Dermis blood vessel endothelial cell (primary cell): ENCODE measurements at places on chromosomes 1 and 21. TPM values are rescaled to one million over a fixed set of nuclear protein-coding genes. Genes with fewer than 3 reads are reported as not detected.

Gene ADCY10
- under 0.01 TPM in 1 of 2 replicates, not detected in the other for total RNA-seq

Gene CGN
- total RNA-seq = 0.42 and 2.4 TPM in 2 replicates

Gene OR2T33
- total RNA-seq = not detected in 2 replicates

Gene RBBP5
- total RNA-seq = 23.6 and 24.5 TPM in 2 replicates

Gene TPTE
- total RNA-seq = not detected in 2 replicates

Gene CFHR4
- not detected in 2 replicates for total RNA-seq

Gene FGR
- 0.74 and 1.2 TPM in 2 replicates for total RNA-seq

Gene LRRIQ3
- total RNA-seq = 0.17 and 0.56 TPM in 2 replicates

Gene IFNLR1
- under 0.01 and 0.05 TPM in 2 replicates for total RNA-seq

Gene CELA2A
- total RNA-seq = not detected in 2 replicates

Gene ZNF697
- 21.1 and 23.1 TPM in 2 replicates for total RNA-seq

Gene SH3D21
- 0.74 and 1.5 TPM in 2 replicates for total RNA-seq

Gene TLR5
- total RNA-seq = 0.14 and 0.34 TPM in 2 replicates

Gene ST6GALNAC3
- 44.9 and 67.6 TPM in 2 replicates for total RNA-seq

Gene LRRC71
- 0.14 and 0.34 TPM in 2 replicates for total RNA-seq
